ENCODE measurements at places on chromosomes 4 and X.

GRCh38 chr4:82213485-82214417 is 160.0 kb downstream of the HNRNPD start:
- peak; percentile 67 for DNase-seq

DNA sequence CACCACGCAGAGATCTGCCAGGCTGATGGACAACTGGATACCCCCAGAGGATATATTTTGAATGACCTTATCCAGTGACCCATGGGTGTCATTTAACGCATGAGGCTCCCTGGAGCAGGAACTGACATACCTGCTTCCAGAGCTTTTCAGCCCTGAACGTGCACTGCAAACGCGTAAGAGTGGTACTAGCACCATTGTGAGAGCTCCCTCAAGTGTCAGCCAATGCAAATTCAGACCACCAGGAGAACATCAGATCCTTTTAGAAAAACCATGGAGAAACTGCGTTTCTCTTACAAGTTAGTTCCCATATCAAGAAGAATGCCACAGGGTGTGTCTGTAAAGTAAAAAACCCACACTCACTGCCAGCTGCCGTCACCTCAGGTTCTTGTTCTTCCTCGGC is 7.3 kb downstream of the TREX2 start:
- DNase-seq, result no peak

DNA sequence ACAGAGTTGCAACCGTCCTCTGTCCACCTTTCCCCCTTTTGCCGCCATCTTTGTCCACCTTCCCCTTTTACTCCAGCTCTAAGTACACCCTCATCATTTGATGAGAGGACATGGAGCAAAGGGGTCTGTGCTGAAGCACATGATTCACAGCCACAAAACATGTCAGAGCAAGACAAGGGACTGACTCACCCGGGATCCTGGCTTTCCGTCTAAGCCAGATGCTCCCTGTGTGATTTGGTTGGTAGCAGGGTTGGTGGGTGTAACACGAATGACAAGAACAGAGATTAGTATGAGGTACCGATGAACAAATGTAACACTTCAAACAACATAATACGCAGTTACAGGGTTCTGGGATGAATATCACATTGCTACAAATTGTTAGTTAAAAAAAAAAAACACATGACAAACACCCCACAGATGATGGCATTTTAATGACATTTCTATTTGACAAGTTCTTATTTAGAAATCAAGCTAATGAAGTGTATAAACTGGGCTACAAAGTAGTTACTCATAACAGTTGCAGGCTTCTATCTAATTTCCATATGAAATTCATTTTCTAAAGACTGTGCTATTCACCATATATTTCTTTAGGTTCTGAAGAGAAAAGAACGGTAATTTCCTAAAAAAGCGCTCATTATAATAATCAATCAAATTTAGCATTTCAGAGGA is 71.4 kb upstream of the ETNPPL start:
- DNase-seq, result no peak

DNA sequence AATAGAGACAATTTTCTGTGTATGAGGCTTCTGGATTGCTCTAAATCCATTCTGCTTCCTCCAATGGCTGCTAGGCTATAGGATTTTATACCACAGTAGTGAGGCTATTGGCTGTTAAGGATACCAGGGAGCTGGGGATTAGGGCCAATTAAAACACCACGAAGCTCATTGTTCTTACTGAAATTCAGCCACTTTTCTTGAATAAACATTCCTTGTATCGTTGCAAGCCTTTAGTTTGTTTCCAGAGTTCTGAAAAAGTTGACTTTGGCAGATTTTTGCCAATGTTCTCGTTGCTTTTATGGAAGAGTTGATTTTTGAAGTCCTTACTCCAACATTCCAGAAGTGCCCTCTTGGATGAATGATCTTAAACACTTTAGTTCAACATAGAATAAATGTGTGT is 238.4 kb upstream of the TEX13A start:
- DNase-seq, result no peak

GRCh38 chr4:23163647-23164436 is 471.1 kb downstream of the GBA3 start:
- no peak for DNase-seq

DNA sequence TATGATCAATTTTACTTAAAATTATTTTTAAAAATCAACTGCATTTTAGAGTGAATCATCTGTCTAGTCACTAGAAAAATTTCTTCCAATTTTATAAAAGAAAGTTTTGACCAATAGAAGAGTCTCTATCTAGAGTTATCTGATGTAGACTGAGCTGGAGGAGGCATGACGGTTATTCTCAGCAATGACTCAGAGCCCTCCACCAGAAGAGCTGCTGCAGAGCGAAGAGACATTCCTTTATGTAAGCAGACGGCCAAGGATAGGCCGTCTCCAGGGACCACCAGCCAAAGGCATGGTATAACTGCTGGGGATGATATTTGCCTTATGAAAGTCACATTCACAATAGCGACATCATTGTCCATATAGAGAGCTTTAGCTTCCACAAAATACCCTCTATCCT is 23.0 kb downstream of the LDB2 start:
- no peak for DNase-seq

DNA sequence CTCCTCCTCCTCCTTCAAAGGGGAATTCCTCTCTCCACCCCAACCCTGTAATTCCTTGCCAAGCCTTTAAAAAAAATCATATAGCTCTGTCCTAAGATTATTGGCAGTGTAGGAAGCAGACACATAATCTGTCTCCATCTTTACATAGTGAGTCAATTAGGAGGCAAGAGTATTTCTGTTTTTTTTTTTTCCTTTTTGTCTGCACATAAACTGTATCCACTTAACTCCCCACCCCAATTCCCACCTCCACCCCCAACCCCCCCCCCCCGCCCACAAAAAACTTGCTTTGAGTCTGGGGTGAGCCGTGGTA is 182.5 kb downstream of the RASL11B start:
- DNase-seq, result no peak

- DNase-seq, result no peak
Observed at GRCh38 chr4:8260656-8261111, 8.9 kb upstream of the HTRA3 start.

DNA sequence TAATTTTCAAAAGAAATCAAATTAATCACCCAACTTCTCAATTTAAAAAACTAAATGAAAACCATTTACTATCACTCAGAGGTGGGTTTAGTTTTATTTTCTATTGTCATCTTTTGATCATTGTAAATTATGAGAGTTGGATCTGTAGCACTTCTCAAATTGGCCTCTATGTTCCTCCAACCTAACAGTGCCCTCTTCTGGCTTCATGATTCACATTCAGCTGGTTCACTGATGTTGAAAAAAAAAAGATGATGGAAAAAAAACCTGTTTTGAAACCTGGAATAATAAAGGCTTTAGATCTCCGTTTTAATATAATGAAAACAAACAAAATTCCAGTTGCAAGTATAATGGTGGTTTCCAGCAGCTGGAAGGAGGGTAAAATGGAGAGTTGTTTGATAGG is 2.4 kb upstream of the NBDY start:
- peak; percentile 76 for DNase-seq

DNA sequence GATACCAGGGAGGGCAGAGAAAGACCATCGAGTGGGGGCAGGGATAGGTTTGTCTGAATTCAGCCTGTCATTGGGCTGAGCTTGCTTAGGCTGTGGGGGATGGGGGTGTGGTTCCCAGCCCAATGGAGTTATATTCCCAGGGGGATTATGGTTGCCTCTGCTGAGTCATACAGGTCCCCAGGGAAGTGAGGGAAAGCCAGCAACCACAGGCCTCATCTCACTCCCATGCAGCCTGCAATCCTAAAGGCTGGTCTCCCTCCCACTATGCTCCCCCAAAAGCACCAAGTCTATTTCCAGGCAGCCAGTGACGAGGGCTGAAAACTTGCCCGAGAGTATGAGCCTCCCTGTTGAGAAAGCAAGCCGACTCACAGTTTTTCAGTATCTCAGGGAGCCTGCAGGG is 39.3 kb downstream of the AFM start:
- DNase-seq, result no peak

- no peak for DNase-seq
Observed at GRCh38 chrX:21700967-21701366, 42.8 kb upstream of the KLHL34 start.

DNA sequence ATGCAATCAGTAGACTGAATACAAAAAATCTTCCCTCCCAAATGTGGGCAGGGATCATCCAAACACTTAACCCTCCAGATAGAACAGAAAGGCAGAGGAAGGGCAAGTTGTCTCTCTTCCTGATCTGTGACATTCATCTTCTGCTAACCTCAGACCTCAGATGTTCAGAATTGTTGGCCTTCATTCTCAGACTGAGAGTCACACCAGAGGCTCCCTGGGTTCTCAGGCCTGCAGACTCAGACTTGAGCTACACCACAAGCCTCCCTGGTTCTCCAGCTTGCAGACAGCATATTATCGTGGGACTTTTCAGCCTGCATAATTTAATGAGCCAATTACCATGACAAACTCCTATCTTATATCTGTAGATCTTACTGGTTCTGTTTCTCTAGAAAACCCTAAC is 1471.6 kb upstream of the ADGRL3 start:
- DNase-seq, result no peak

DNA sequence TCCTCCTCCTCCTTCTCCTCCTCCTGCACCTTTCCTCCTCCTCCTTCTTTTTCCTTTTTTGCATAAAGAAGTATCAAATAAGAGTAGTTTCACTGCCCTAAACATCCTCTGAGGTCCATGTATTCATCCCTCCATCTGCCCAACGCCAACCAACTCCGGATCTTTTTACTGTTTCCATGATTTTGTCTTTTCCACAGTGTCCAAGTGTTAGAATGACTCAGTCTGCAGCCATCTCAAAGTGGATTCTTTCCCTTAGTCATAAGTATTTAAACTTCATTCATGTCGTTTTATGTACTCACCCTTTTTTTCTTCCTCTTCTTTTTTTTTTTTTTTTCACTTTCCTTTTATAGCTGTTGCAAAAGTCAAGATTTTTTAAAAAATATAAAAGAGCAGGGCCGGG is 12.9 kb downstream of the CSF2RA start:
- no peak for DNase-seq

DNA sequence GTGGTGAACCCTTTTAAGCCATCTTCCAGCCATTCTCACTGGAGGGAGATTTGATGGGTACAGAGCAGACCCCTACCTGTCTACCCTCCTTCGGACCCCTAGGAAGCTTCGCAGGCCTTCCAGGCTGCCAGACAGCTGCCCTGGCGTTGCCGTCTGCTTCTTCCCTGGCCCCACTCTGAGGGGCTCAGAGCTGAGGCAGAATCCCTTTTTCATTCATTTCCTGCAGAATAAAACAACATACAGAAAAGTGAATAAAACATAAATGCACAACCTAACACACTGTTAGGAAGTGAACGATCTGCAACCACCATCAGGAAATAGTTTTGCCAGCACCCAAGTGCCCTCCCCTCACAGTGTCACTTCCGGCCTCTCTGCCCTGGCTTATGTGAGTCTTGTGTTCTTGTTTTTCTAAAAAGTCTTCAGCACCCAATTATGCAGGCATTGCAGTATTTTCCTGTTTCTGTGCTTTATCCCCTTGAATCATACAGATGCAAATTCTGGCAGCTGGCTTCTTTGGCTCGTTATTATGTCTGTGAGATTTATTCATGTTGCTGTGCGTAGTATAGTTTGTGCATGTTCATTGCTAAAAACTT is 5.6 kb upstream of the ADD1 start:
- peak; percentile 91 for DNase-seq

GRCh38 chr4:24468071-24468470 is 116.3 kb downstream of the DHX15 start:
- DNase-seq, result no peak

GRCh38 chrX:152904151-152905080 is 6.5 kb downstream of the ZNF185 start:
- DNase-seq, result peak; percentile 79

- DNase-seq, result no peak
Observed at GRCh38 chr4:112642526-112642925, 5.6 kb downstream of the LARP7 start.

DNA sequence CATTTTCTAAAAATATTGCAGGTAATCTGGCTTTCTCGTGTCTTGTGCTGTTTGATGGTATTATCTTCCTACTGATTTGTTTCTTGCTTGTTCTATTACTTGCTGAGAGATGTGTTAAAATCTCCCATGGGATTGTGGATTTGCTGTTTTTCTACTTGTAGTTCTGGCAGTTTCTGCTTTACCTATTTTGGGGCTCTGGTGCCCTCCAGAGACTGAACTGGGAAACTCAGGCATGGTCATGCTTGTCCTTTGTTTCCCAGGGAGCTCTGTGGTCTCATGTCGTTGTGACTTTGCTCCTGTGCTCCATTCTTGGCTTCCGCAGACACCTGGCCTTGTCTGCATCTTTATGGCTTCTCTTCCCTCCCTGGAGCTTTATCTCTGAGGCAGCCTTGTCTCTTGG is 39.5 kb downstream of the NSD2 start:
- peak; percentile 82 for DNase-seq

All from activated CD4-positive, alpha-beta T cell treated with anti-CD3 and anti-CD28 coated beads, Interleukin-2, amount 10 ng/mL, durations not matched to agents 24 days and 14 days (primary cell).